ENCODE measurements at places on chromosomes 1 and 21.

GRCh38 chr1:150364231-150365003 is 470 bp downstream of the RPRD2 start:
- peak; percentile 81 for DNase-seq

- no peak for DNase-seq
Observed at GRCh38 chr1:209364716-209365115, 218.8 kb upstream of the CAMK1G start.

GRCh38 chr1:219539645-219540254 is 73.2 kb downstream of the ZC3H11B start:
- DNase-seq, result no peak

DNA sequence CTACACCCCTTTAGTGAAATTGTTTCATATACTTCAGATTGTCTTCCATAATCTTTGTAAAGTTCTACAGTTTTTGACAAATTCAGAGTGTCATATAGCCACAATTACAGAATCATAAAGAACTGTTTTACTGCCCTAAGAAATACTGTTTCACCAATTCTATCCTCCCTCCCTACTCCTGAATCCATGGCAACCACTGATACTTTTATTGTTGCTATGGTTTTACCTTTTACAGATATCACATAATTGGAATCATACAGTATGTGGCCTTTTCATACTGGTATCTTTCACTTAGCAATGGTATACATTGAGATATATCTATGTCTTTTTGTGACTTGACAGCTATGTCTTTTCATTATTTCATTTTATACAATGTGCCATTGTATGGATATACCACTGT is 34.1 kb downstream of the RC3H1 start:
- no peak for DNase-seq

- DNase-seq, result peak; percentile 87
Observed at GRCh38 chr1:18234790-18235242, 127.2 kb downstream of the IGSF21 start.

GRCh38 chr1:150572918-150573647 is 6.3 kb downstream of the MCL1 start:
- peak; percentile 53 for DNase-seq

- no peak for DNase-seq
Observed at GRCh38 chr1:96039910-96040309, 681.7 kb upstream of the PTBP2 start.

GRCh38 chr21:18468790-18469189 is 65.2 kb upstream of the TMPRSS15 start:
- DNase-seq, result no peak

GRCh38 chr1:63920154-63921117 is 146.6 kb downstream of the ROR1 start:
- DNase-seq, result peak; percentile 62

- DNase-seq, result no peak
Observed at GRCh38 chr1:222168621-222169020, 379.3 kb downstream of the HHIPL2 start.

- DNase-seq, result no peak
Observed at GRCh38 chr1:36522461-36523229, 39.9 kb upstream of the CSF3R start.

DNA sequence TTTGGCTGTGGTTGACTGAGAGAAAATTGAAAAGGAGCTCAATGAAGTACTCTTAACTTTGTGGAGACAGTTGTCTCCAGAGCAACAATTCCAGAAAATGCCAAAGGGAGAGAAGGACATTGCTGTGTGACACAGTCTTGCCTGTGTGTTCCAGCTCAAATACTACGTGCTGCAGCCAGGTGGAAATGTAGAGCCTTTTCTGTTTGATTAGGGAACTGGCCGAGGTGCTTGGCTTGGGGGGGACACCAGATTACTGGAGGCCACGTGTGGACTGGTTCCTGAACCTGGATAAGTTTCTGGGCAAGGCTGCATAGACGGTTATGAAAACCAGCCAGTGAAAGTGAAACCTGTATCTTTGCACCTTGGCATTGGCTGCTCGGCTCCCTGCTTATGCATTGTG is 217.9 kb downstream of the CTH start:
- no peak for DNase-seq

- DNase-seq, result peak; percentile 72
Observed at GRCh38 chr1:94755675-94756074, 64.5 kb upstream of the SLC44A3 start.

GRCh38 chr1:40303051-40303771 is 13.9 kb downstream of the COL9A2 start:
- no peak for DNase-seq

GRCh38 chr1:3002349-3003038 is 18.8 kb upstream of the ACTRT2 start:
- DNase-seq, result no peak

GRCh38 chr21:35256468-35256988 is 207.4 kb upstream of the RUNX1 start:
- DNase-seq, result peak; percentile 24

GRCh38 chr1:6367381-6368012 is 26.1 kb downstream of the ACOT7 start:
- no peak for DNase-seq

DNA sequence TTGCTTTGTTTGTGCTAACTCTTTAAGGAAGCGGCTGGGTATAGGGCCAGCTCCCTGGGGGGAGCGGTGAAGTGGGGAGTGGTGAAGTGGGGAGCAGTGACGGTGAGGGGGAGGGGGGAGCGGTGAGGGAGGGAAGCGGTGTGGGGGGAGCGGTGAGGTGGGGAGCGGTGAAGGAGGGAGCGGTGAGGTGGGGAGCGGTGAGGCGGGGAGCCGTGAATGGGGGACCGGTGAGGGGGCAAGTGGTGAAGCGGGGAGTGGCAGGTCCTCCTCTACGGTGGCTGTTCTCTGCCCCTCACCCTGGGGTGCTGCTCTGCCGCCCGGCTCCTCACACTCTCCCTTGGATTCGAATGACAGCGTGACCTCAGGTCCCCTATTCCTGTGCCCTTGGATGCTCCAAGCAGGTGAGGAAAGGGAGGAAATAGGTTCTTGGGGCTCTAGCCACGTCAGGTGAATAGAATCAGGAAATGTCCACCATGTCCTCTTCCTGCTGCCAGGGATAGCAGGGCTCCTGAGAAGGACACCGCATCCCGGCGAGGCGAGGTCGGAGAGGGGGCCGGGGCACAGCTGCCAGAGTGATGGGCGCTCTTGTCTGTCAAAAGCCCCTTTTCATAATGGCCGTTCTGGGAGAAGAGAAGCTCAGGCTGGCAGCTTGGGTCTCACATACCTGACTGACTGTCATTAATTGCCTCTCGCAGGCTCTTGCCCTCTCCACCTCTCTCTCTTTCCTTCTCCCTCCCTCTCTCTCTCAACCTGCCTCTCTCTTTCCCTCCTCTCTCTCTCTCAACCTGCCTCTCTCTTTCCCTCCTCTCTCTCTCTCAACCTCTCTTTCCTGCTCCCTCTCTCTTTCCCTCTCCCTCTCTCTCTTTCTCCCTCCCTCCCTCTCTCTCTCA is 134.2 kb downstream of the PGBD5 start:
- DNase-seq, result no peak

- DNase-seq, result no peak
Observed at GRCh38 chr1:54415991-54416390, 9.8 kb upstream of the SSBP3 start.

DNA sequence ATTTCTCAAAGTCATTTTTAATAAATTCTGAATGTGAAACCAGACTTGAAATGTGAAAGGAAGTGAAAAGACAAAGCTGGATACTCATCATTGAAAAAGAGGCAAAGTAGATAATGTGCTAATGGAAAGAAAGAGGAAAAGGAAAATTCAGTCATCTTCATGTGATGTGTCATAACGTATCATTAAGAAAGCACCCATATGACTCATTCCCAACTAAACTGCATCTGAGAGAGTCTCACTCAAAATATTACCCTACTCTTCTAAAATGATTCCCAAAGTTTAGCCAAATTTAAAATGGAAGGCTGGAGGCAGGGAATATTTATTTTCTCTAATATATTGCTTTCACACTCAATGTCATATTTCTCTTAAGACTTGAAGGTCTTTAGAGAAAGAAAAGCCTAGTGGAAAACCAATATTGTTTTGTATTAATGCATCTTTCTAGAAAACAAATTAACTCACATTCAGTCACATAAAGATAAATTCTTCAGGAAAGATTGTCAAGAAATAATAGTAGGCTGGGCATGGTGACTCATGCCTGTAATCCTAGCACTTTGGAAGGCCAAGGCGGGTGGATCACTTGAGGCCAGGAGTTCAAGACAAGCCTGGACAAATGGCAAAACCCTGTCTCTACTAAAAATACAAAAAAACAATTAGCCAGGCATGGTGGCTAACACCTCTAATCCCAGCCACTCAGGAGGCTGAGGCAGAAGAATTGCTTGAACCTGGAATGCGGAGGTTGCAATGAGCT is 129.9 kb downstream of the SLC30A10 start:
- no peak for DNase-seq

- DNase-seq, result no peak
Observed at GRCh38 chr1:222167896-222168295, 380.0 kb downstream of the HHIPL2 start.

- DNase-seq, result peak; percentile 2
Observed at GRCh38 chr1:61640531-61641530, 84.1 kb downstream of the TM2D1 start.

DNA sequence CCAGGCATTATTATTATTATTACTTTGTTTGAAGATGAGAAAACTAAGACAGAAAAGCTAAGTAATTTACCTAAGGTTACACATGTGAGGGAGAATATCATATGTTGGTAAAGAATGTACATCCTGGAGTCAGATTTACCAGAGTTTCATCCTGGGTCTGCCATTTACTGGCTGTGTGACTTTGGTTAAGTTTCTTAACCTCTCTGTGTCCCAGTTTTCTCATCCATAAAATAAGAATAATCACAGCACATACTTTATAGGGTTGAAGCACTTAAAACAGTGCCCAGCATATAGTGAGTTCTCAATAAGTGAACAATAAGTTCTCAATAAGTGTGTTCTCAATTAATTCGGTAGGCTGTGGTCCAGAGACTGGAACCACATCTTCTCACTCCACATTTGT is 32.5 kb downstream of the UBE2U start:
- DNase-seq, result no peak

DNA sequence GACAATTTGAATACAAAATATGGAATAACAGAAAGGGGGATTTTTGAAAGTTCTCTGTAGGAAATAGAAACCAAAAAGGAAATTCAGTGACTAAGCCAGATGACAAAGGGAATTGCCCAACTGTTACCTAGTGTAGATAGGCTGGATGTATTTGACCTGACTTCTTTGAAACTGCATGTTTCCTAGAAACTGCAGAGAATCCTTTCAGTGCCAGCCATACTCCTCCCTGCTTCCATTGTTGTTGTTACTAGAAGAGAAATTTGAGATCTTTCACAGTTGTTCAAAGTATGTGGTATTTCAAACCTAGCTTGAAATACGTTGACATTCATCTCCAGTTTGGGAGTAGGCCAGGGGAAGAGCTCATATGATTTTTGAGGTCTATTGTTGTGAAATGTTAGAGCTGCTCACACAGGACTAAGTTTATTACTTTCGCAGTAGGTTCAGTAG is 1.8 kb upstream of the GBP5 start:
- DNase-seq, result no peak

DNA sequence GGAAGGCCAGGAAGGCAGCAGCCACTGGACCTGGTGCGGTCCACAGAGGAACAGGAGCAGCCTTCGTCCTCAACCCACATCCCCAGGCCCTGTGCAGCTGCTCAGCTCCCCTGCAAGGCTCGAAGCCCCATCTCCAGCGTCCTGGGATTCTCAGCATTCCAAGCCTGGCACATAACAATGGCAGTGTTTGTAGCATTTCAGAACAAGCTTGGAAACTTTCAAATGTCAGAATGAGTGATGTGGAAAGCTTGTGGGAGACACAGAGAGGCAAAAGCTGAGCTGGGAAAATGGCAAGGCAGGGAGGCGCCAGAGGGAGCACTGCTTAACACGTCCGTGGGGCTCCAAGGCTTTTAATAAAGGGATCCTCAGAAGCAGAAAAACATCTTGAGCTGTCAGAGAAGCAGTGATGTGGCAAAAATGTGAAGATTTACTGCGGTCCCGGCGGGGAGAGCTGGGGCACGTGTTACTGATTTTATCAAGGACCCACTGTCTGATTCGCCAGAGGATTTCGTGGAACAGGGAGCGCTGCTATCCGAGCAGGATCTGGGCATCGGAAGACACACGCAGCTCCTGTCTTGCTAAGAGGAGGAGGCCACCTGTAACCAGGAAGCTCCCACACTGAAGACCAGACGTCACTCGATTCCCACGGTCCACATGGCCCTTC is 38.1 kb downstream of the TOMM20 start:
- peak; percentile 94 for DNase-seq

- DNase-seq, result no peak
Observed at GRCh38 chr1:6683434-6683833, 18.2 kb downstream of the DNAJC11 start.

- peak; percentile 74 for DNase-seq
Observed at GRCh38 chr1:38586993-38587646, 272.5 kb downstream of the RRAGC start.

- DNase-seq, result no peak
Observed at GRCh38 chr21:31347435-31348032, 3.5 kb upstream of the TIAM1 start.

DNA sequence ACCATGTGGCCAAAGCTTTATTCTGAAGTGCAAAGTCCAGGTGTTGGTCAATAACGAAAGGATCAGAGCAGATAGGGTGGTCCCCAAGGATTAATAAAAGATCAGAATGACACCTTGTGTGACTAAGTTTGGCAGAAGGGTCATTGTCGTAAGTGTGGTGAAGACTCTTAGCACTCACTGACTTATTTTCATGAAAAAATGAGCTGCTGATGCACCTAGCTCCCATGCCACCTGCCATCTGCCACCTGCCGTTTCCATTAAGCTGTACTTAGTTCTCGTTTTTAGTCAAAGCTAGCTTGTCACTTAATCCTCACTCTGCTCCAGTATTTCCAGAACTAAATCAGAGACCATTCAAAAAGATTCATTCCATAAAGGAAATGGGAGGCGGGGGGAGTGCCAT is 112.6 kb downstream of the SEC16B start:
- no peak for DNase-seq

DNA sequence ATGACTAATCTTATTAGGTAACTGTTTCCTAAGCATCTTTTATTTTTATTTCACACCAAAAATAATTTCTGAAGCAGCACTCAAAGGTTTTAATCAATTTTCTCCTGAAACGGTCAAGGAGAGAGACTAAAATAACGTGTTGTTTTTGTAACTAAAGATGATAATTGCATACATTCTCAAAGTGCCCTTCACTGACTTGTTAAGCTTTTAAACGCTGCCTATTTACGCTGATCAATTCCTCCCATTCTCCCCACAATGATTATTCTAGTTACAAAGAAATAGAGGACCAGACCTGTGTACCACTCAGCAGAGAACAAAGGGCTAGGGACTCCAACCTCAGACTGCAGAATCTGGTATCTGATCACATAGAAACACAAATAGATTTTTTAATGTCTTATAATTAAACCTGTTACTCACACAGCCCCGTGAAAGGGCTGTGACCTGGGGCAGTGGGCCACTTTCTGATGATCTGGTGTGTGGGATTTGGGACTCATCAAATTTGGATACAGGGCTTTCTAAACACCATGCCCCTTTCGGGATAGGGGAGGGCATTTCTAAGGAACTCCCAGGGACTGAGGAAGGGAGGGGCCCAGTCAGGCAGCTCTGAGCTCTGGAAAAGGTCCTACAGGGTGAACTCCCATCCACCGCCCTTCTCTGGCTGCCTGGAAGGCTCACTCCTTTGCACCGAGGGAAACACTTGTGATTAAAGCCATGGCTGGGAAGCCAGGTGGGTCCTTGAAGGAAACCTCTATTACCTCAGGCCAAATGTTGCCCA is 65.2 kb downstream of the BCAR3 start:
- DNase-seq, result peak; percentile 52

- peak; percentile 53 for DNase-seq
Observed at GRCh38 chr21:38914528-38915293, 109.0 kb downstream of the ETS2 start.
